Endothelial cell of umbilical vein (primary cell): ENCODE measurements at places on chromosomes 3 and 15. TPM values are rescaled to one million over a fixed set of nuclear protein-coding genes. Genes with fewer than 3 reads are reported as not detected.

GRCh38 chr15:98776607-98777281, 128.4 kb downstream of the IGF1R start:
- DNase-seq = no peak

DNA sequence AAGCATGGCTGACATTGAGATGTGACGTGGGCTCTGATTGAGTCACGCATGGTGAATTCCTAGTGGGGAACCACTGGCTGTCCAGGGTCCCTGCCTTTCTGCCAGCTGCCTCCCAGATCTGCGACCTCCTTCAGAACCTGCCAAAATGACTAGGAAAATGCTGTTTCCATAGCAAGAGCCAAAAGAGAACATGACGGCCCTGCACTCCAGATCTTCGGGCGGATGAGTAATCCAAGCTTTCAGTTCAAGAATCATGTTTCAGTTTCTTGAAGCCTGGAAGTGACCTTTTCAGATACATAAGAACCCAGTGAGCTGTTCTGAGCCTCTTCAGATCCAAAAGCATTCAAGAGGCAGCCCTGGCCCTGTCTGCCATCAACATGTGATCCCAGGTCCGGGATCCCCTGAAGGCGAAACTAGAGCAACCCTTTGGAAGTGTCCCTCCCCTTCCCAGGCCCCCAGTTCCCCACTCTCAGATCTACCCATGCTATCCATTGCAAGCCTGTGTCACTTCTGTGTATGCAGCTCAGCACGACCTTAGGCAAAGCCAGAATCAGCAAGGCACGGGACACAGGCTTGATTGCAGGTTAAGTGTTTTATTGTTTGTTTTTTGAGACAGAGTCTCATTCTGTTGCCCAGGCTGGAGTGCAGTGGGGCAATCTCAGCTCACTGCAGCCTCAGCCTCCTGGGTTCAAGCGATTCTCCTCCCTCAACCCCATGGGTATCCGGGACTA, 19.7 kb downstream of the ANKRD63 start:
- DNase-seq = no peak

DNA sequence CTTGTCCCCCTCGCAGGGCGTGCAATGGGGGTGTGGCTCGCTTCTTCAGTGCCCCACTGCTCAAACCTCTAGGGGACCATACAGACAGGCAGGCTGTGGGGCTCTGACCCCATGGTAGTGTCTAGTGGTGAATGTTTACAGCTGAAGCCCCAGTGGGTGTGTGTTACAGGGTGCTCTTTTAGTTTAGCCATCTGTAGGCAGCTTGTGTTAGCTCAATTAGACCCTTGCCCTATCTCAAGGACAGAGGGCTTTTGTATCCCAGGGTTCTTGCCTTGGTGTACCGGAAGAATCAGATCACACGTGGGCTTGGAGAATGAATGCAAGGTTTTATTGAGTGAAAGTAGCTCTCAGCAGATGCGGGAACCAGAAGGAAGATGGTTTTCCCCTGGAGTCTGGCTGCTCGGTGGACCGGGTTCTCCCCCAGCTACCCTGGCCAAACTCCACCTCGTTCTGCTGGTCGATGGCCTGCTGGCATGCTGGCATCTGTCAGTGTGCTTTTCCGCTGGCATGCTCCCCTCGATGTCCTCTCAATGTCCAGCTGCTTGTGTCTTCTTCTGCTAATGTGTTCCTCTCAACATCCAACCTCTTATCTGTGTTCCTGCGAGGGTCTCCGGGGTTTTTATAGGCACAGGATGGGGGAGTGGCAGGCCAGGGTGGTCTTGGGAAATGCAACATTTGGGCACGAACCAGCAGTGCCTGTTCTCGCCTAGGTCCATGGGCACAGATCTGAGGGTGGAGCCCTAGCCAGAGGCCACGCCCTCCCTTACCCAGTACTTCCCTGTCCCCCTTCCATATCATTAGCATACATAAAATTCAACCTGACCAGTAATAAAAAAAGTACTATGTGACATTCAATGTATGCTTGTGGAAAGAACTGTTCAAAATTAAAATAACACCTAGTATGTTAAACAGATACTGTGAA, 6.6 kb downstream of the SPCS1 start:
- no peak for DNase-seq

DNA sequence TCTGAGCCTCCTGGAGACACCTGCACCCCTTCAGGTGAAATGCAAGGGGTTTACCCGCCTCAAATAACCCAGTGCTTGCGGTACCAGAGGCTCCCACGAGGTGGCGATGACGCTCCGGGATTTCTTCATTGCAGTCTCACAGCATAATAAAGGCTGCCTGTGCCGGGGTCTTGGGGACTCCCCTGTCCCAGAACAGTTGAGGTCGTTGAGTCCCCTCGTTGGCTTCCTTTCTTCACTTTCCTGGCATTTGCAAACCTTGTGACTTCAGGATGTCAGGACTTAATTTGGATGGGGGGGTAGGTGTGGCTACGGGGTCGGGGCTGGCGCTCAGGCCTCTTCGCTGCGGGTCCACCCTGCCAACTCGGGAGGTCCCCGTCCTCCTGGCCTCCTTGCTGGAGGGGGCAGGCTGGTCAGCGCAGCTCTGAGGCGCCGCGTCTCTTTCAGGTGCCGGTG, 1.3 kb downstream of the GNAT1 start:
- peak; percentile 69 for DNase-seq

GRCh38 chr3:141710888-141711616, 27.0 kb upstream of the RNF7 start:
- DNase-seq = peak; percentile 88

DNA sequence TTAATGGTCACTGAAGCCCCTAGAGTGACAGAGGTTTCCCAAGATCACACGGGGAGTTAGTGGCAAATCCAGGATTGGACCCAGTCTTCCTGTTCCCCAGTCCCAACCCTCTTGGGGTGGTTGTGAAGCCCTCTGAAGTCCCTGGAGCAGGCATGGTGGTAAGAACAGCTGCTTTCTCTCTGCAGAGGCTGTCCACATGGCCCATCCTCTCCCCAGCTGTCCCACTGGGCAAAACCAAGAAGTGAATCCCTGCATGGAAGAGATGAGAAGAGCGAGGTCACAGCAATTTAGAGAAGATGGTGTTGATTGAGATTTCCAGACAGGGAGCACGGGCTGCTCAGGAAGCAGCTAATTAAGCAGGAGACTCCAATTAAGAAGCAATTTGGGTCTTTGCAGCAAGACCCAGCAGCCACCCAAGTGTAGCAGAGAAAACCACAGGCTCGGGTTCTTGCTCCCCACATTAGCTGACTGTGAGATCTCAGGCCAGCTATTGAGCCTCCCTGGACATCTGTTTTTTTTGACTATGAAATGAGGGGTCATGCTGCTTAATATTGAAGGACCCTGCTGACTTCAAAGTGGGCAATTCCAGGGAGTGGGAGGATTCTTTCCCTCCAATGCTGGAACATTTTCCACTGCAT, 14.8 kb upstream of the HDAC11 start:
- no peak for DNase-seq

- no peak for DNase-seq
Measured at GRCh38 chr3:39513791-39514369, 46.4 kb downstream of the MOBP start.

- peak; percentile 57 for DNase-seq
Measured at GRCh38 chr3:195250473-195251251, 20.3 kb downstream of the XXYLT1 start.

DNA sequence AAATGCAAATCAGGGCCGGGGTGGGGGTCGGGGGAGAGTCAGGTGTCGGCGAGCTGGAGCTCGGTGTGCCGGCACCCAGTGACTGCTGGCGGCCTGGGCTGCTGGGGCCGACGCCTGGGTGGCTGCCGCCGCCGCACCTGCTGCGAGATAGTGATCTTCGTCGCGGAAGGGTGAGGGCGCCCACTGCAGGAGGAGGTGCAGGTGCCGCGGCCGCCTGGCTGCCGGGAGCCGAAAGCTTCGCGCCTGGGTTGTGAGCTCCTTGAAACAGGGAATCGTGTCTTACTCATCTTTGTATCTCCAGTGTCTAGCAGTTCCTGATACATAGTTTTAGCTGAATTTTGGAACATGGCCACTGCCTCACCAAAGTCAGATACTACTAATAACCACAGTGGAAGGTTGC, 64.0 kb upstream of the CPOX start:
- DNase-seq = no peak

DNA sequence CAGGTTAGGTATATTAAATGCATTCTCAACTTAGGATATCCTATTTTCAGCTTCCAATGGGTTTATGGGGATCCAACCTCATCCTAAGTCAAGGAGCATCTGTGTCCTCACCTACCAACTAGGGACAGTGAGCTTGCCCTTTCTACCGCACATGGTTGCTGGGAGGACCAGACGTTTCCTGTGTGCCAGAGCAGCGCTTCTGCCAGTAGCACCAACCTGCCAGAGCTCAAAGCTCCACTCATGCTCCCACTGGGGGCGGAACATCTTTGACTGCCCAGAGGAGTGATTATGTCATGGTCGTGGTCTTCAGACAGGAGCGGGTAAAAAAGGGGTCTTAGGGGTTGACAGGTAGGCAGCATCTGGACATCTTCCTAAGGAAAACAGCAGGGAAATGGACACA, 24.7 kb downstream of the XPC start:
- no peak for DNase-seq

The KNL1 gene
- 31.8 and 33.8 TPM in 2 replicates for total RNA-seq

The NRG4 gene
- not detected in 2 replicates for total RNA-seq

The GOLGA6L9 gene
- total RNA-seq = 3.8 and 4.5 TPM in 2 replicates

The SHF gene
- total RNA-seq = 5.2 and 5.6 TPM in 2 replicates

The ZPLD1 gene
- not detected in 2 replicates for total RNA-seq
